Endodermal cell (in vitro differentiated cells): ENCODE measurements at places on chromosomes 13 and 19.

DNA sequence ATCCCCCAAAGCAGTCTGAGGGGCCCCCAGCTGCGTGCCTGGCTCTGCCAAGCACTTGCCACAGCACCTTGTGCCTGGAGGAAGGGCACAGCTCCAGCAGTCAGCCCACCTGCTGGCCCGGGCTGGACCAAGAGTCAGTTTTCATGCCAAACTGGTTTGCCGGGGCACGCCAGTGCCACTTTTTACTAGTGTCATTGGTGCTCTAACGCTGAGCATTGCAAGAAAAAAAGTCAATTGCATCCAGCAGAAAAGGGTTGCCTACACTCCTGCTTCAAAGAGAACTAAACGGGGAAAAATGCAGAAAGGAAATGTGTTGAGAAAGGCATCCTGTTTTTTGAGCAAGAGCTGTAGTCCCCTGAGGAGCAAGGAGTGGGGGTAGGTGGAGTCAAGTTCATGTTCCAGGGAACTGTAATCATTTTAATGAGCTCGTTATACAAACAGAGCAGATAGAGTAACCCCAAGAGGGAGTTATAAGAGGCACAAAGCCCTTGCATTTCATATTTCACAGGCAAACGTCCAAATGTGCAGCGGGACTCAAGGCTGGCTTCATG is 68.4 kb downstream of the F2RL3 start:
- DNase-seq = peak; percentile 17

- DNase-seq = peak; percentile 48
These were observed 46.9 kb downstream of the OLFM4 start for GRCh38 chr13:53075356-53076041.

DNA sequence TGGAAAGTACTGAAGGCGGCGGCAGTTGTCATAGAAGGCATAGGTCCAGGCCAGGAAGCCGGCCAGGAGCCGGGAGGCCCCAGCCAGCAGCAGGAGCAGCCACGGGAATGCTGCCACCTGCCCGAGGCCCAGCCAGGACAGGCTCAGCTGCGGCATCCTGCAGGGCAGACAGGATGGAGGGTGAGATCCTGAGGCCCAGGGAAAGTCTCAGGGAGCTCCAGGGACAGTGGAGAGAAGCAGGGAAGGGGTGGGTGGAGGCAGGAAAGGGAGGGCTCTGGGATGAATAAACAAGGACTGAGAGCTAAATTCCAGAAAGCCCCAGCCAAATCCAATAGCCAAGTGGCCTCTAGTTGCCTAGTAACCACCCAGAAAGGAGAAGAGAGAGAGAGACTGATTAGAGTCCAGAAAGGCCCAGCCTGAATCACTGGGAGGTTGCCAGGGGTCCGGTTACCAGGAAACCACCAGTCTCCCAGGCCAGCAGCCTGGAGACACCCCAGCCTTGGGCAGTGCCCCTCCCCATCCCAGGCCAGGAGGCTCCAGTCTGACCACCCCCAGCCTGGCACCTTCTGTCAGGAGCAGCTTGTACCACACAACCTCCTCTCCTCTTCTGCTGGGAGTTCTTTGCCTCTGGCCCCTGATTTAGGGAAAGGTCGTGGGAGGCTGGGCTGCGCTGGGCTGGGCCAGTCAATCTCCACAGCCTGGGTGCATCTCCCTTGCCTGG is 7.5 kb upstream of the OR10H5 start:
- DNase-seq = no peak

DNA sequence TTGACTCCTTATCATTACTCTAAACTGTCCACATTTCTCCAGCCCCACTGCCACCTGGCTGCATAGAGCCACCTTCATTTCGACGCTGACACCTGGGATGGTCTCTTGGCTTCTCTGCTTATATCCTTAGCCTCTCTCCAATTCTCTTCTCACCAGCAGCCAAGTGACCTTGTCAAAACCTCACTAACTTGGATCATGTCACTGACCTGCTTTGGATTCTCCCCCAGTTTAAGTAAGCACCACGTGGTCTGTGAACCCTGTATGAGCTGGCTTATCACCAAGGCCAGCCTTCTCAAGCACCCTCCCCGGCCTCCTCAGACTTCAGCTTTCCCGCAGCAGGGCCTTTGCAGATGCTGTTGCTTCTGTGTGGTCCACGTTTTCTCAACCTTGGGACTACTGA is 12.3 kb upstream of the GGACT start:
- no peak for DNase-seq

DNA sequence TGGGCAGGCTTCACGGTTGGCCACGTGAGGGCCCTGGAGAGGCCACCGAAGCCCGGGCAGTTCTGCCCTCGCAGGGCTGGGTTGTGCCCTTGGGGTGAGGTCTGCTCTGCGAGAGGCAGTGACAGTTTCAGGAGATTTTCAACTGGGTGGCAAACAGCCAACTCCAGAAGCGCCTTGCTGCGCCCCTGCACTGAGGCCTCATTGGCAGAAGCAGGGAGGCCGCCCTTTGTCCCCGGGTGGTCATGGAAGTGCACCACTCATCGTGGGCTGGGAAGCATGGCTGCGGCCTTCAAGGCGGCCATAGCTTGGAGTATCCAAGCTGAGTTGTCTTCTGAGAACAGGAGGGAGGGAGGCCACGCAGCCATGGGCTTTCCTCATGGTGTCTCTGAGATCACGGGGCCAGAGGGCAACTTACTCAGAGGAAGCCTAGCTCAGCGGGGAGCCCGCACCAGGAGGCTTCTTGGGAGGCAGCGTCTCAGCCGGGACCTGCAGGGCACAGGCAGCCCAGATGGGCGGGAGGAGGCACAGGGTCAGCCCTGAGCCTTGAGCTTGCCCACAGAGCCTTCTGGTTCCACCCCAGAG is 14.8 kb downstream of the PLEKHJ1 start:
- no peak for DNase-seq

DNA sequence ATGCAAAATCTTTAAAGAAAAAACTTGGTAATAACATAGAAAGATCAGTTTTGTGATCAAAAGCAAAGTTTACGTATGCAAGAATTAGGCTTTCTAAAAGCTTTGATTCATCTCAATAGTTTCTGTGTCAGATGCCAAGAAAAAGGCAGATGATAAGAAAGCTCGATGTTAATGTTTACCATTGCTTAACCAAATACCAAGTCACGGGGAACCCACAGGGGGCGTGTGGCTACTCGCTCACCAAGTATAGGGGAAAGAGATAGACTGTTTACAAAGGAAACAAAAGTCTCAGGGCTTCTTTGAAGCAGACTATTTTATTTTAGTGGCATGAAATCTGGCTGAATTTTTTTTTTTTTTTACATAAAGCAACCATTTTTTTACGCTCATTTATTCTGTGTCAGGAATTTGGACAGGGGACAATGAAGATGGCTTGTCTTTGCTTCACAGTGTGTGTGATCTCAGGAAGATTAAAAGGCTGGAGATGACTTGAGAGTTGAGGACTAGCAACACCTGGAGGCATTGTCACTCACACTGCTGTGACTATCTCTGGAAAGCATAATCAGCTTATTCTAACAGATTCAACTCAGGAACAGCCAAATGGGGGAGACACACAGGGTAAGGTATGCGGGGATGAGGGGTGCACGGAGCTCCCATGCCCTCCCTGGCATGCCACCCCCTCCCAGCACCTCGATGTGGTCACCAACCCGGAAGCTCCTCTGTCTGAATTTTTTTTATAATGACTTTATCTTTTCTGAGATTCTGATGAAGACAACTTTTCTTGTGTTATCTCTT is 24.9 kb downstream of the RCBTB1 start:
- peak; percentile 81 for DNase-seq

DNA sequence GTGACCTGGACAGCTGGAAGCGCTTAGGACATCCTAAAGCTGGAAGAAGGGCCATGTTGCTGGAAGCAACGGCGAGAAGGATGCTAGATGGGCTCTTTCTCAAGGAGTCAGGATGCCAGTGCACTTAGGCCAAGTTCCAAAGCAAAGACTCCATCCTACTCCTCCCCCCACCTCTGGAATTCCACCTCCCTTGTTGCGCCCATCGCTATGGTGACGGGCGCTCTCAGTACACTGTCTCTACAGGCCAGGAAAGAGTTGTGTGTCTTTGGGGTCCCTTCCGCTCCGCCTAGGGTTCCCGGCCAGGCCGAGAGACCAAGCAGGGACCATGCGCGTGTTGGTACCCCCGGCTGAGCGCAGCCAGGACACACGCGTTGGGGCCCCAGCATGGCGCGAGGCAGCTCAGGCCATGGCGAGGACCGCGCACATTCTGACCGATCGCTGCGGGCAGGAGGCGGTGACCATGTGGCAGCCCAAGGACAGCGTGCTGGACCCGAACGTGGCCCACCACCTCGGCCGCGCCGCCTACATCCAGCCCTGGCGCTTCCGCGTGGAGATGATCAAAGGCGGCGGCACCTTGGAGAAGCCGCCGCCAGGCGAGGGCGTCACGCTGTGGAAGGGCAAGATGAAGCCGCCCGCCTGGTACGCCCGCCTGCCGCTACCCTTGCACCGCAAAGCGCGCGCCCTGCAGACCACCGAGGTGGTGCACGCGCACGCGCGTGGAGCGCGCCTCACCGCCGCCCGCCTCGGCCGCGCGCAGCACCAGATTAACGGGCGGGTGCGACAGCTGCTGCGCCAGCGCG is 31.0 kb upstream of the SLC1A6 start:
- DNase-seq = peak; percentile 83

DNA sequence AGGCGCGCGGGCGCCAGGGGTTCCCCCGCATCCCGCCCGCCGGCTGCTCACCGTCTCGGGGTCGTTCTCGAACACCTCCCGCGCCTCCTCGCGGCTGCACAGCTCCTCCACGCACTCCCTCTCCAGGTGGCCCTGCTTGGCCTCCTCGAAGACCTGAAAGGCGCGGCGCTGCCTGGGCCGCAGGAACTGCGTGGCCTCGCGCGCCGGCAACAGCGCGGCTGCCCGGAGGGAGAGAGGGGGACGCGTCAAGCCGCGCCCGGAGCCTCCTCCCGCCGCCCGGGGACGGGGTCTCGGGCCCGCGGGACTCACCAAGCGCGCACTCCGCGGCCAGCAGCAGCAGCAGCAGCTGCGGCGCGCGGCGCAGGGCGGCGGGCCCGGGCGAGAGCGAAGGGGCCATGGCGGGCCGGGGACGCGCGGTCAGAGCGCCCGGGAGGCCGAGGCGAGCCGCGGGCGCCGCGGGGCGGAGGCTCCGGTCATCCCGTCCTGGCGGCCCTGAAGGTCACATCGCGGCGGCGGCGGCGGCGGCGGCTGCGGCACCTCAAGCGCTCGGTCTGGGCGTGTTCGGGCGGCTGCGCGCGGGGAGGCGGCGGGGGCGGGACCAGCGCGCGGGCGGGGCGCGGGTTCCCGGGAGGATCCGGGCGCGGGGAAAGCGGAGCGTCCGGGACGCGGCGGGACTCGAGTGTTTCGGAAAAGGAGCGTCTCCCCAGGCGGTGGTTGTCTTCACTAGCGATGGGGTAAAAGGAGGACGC is at the start of gene GAS6:
GAS6 (minus strand) TSS at position 553 of the 749 bp plus-strand sequence; CDS start at position 397, 156 bp downstream.
- peak; percentile 78 for DNase-seq

- no peak for DNase-seq
These were observed 21.5 kb downstream of the CYSLTR2 start for GRCh38 chr13:48675247-48675646.

DNA sequence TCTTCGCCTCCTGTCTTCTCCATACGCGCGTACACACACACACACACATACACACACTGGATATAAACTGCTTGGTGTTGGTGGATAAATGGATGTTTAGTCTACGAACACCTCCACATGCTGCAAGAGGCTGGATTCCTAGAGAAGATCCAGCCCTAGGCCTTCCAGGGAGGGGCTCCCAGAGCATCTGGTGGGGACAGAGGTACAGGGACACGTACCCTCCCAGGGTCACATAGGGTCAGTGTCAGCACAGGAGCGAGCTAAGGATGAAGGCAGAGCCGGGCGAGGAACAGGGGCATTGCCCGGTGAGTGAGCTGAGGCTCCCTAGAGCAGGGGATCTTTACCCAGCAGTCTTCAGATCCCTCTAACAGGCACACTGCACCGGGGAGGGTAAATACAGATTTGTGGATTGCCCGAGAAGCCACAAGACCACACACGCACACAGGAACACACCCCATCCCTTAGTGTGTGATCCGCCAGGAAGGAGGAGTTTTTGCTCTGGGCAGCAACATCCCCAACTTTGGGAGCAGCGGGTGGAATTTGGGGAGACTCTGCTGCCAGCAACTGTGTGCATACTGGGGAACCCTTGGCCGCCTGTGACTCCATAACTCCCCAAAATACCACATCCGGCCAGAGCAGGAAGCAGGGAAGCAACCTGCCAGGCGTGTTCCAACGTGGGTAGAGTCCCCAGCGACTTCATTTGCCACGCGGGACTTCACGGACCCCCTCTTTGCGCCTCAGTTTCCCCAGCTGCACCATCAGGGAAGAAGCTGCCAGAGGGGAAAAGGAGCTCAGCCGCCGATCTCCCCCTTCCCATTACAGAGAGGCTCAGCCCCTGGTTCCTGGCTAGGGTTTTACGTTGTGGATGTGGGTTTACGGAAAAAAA is 5.8 kb upstream of the TLE2 start:
- no peak for DNase-seq

- DNase-seq = peak; percentile 68
These were observed 134.1 kb downstream of the URI1 start for GRCh38 chr19:30076101-30076551.

- DNase-seq = no peak
These were observed 5.1 kb downstream of the ZNF816 start for GRCh38 chr19:52957591-52957990.
